ENCODE measurements at places on chromosomes 6 and 20.

- no peak for DNase-seq
Observed at GRCh38 chr6:75283907-75284631, 523 bp downstream of the TMEM30A start.

DNA sequence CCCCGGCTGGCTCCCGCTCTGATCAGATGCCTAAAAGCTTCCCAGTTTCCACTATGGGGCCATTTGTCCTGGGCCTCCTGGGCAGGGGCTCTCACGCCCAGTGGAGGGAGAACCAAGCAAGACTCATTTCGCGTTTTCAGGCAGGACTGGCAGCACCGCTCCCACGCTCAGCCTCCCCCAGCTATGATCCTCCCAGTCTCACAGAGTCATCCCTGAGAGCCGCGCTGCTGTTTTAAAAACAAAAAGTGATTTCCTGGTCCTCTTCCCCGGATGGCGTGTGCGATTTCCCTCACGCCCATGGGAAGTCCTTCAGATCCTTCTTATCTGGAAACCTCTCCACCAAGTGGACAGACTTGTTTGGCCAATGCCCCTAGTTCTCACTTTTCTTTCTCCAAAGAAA lies at the start of gene ADGRF5:
Gene ADGRF5 (minus strand): TSS at position 208 of the 400 bp plus-strand sequence. CDS start 15,176 bp downstream, outside the sequence.
- no peak for DNase-seq

DNA sequence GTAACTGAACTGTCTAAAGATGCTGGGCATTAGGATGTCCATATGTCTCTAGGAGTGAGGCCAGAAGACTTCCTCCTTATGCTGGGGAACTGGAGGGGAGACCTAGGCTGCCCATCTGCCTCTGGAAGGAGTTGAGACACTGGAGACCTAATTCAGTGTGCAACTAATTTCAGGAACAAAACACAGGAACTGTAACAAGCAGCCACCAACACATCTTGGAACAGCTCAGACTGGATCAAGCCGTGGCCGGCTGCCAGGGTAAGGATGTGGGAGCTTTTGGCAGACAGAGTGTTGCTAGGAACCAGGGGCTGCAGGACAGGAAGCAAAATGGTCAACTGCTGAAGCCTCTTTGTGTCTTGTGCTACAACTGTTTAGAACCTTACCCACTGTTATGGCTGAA lies 16.4 kb upstream of the MAS1 start:
- DNase-seq = no peak

DNA sequence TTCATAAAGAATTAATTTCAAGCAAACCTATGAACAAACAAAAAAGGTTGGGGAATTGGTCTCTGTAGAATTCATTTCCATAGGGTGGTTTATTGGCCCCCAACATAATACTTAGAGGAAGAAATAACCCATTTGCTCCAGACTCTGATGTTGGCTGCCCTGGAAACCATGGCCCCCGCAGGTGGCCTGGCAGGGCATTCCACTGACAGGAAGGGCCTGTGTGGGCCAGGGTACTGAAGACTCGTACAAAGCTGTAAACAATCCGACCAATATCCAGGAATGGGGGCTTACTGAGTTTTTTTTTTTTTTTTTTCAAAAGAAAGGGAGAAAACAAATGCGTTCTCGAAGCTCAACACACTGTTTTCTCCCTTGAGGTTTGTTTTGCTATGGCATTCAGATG lies 59.5 kb downstream of the CLIC5 start:
- no peak for DNase-seq

DNA sequence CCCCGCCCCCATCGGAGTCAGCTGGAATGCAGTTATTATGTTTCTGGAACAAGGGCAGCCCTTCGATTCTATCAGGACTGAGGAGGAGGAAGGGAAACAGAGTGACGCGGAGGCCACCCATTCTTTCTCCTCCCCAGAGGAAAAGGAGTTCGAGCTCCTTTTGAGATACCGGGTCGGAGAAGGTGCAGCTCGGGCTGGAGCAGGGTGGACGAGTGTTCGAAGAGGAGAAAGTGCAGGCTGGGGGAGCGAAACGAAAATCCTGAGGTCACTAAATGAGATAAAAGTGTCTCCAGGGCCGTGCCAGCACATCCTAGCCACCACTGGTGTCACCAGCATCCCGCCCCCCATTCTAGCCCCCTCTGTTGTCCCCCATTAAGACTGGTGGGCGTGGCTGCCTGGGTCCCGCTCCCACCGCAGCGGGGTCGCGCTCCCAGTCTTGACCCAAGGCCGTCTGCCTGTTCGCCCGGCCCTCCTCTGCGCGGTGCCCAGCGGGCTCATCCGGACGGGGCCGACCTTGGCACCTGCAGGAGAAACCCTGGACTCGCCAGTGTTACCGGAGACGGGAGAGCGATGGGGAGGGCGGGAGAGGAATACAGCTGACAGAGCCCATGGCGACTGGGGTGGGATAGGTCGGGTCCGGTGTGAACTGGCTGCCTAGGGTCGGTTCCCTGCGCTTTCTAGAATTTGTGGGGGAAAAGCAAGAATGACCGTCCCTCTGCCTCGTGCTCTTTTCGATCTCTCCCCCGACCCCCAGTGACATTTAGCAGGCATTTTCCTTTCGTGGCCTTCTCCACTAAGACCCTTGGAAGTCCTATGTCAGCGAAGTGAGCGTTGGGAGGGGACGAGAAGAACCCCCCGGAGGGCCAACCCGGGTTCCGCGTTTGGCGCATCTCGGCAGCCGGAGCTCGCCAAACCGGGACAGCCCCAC lies 16.2 kb downstream of the FOXA2 start:
- no peak for DNase-seq

DNA sequence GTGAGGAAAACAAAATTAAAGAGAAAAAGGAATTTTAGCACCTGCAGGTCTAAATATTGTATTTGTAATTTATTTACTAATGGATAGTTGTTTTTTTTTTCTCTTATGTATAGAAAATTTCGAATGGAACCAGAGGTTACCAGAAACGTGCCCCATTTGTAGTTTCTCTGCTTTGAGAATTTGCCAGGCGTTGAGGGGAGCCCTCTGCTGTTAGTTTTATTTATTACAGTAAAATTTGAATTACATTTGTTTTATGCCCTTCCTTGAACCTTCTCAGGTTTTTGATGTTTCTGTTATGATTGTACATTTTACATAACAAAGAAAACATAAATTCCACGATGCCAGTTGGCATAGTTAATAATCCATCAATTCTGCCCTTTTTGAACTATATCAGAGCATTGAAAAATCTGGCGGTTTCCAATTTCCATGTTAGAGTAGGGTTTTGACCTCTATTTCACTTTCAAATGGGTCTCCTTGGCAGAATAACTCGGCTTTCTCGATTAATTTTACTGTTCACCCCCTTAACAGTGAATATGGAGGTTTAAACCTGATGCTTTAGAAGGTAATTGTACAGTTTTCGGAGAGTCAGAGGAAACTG lies 35.1 kb upstream of the RFPL4B start:
- DNase-seq = peak; percentile 47

DNA sequence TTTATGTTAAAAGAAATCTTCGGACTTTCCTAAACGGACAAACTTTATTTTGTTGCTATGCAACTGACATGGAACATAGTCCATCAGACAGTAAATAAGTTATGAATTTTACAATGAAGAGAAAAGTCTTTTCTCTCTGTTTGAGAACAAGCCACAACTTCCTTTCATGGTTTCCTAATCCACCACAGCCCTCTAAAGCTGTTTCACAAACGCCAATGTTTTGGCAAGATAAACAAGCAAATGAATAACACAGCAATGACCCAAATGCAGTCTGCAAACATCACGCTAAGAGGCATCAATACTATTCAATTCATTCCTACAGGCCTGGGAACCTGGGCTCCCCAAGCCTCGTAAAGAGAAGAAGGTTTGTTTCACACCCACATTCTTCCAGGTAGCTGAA lies 60.4 kb downstream of the HAO1 start:
- no peak for DNase-seq

GRCh38 chr6:155542036-155542435 lies 86.4 kb upstream of the NOX3 start:
- DNase-seq = no peak

DNA sequence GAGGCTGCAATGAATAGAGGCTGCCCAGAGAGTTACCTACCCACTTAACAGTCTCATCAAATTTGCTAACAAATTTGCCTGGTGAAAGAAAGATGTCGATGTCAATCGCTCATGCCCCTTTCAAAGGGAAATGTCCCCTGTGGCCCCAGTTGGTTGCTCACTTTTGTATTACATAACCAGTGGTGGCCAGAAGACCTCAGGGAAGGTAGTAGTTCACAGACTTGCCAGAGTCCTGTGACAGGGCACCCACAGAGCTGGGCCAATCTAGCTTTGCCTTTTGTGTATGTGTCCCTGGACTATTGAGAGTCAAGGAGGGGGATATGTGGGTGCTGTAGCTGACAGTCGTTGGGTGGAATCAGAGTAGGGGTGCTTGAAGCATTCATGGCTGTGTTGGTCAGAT lies 70.7 kb upstream of the CCN6 start:
- no peak for DNase-seq

GRCh38 chr6:135498185-135498841 lies 773 bp upstream of the AHI1 start:
- DNase-seq = peak; percentile 26

- no peak for DNase-seq
Observed at GRCh38 chr20:37837924-37838323, 65.0 kb upstream of the VSTM2L start.

DNA sequence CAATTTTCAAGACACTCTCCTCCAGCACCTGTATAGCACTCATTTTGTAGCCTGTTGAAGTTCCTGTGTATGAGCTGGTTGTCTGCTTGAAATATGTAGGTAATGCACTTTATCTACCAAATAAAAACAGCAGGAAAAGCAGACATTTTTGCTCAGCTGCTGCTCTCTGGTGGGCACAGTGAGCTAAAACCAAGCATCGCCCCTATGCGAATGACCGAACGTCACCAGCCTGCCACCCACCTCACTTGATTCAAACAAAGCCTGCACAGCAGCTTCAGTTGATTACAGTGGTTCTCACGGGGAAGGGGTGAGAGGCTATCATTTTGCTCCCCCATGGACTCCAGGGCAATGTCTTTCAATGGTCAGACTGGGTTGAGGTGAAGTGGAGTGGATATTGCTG lies 185.7 kb downstream of the SASH1 start:
- no peak for DNase-seq

DNA sequence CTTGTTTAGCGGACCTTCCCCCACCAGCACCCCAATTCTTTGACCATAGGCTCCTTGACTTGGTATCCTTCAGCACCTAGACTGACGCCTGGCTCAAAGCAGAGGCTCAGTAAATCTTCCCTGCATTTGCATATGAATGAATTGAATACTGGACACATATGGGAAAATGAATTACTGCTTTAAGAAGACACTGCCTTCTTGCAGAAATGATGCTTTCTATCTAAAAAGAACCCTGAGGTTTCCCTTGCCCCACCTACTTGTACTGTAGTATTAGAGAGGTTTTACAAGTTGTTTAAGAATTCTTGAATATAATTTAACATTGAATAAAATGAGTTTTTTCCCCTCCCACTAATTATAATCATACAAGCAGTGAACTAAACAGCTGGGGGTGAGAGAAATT lies 190.7 kb downstream of the SAMD5 start:
- no peak for DNase-seq

- no peak for DNase-seq
Observed at GRCh38 chr6:70281923-70282311, 21.0 kb downstream of the COL9A1 start.

GRCh38 chr6:19805129-19805481 lies 32.1 kb upstream of the ID4 start:
- no peak for DNase-seq
